Pancreas (tissue), 10 donors: ENCODE measurements at places on chromosomes 1 and 21. TPM values are rescaled to one million over a fixed set of nuclear protein-coding genes. Genes with fewer than 3 reads are reported as not detected.

DNA sequence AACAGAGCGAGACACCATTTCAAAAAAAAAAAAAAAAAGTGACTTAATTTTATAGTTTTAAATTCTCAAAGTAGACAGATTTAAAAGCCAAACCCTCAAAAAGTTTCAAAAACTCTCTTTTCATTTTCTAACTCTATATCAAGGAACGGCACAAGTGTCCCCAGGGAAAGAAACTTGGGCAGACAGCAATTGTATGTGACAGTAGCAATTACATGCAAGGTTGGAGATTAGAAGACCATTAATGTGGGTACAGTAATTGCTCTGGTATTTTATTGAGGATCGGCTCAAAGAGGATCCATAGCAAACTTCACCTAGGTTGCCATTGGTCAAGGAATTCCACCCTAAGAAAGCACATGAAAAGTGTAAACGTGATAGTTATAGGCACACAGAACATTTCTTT lies 46.2 kb downstream of the ACBD6 start:
- no peaks in the 10 kb centered on the region for H3K27me3 ChIP-seq
- no peak for DNase-seq
- H3K4me3 ChIP-seq: no peak overlapping the region
- H3K36me3 ChIP-seq: no peaks in the 10 kb centered on the region
- H3K4me1 ChIP-seq: no peaks in the 10 kb centered on the region
- H3K27ac ChIP-seq: no peak overlapping the region

The PRR9 gene
- total RNA-seq: not detected

The C1orf167 gene
- total RNA-seq: not detected

The LRRC8D gene
- total RNA-seq: 14.9 TPM

DNA sequence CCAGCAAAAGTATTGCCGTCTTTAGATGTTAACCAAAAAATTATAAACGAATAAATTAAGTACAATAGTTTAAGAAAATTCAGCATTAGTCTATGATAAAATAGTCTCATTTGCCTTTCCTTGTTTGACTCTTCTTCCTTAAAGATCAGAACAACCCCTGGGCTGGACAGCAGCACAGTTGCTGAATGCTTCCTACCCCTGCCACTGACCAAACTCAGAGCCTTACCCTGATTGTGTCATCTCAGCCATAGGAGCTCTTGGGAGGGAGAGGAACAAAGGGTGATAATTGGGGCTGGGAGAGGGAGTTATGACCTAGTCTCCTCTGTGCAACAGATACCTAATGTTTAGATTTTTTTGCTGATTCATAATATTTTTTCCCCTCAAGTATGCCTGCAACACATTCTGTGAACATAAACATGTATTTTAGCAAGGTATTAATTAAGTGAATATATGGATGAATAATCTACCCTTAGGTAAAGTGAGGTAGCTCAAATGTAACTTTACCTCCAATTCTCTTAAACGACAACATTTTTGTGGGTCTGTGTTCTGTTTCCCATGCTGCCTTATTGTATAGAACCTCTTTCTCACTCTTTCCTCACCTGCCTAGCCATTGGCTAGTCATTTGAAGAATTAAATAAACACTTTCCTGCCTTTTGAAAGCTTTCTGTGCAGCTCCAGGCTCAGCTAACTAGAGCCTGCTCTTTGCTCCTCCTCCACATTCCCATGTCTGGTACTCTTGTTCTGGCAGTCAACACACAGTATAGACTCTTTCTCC lies 46.1 kb downstream of the FGGY start:
- no peaks in the 10 kb centered on the region for H3K27me3 ChIP-seq
- H3K36me3 ChIP-seq: no peaks in the 10 kb centered on the region
- no peaks in the 10 kb centered on the region for H3K4me1 ChIP-seq
- DNase-seq: no peak

The TCHH gene
- total RNA-seq: 0.03 TPM

The NBPF11 gene
- total RNA-seq: 5.6 TPM

GRCh38 chr1:190949939-190950338 lies 472.3 kb upstream of the BRINP3 start:
- no peaks in the 10 kb centered on the region for H3K36me3 ChIP-seq
- DNase-seq: no peak
- no peaks in the 10 kb centered on the region for H3K27me3 ChIP-seq
- H3K4me3 ChIP-seq: no peak overlapping the region

The RUSC1 gene
- total RNA-seq: 19.2 TPM

GRCh38 chr1:22174446-22175220 lies 31.7 kb upstream of the WNT4 start:
- no peaks in the 10 kb centered on the region for H3K36me3 ChIP-seq
- no peaks in the 10 kb centered on the region for H3K4me1 ChIP-seq
- no peak for DNase-seq
- no peak overlapping the region for H3K4me3 ChIP-seq

The PHF13 gene
- 8.3 TPM for total RNA-seq

- no peaks in the 10 kb centered on the region for H3K27me3 ChIP-seq
- H3K4me1 ChIP-seq: no peaks in the 10 kb centered on the region
- no peak overlapping the region for H3K4me3 ChIP-seq
Measured at GRCh38 chr1:176847052-176847451, 317.5 kb downstream of the ASTN1 start.

The MFSD2A gene
- total RNA-seq: 0.16 TPM

The ADIPOR1 gene
- total RNA-seq: 52.2 TPM

The CD52 gene
- 1.9 TPM for total RNA-seq

DNA sequence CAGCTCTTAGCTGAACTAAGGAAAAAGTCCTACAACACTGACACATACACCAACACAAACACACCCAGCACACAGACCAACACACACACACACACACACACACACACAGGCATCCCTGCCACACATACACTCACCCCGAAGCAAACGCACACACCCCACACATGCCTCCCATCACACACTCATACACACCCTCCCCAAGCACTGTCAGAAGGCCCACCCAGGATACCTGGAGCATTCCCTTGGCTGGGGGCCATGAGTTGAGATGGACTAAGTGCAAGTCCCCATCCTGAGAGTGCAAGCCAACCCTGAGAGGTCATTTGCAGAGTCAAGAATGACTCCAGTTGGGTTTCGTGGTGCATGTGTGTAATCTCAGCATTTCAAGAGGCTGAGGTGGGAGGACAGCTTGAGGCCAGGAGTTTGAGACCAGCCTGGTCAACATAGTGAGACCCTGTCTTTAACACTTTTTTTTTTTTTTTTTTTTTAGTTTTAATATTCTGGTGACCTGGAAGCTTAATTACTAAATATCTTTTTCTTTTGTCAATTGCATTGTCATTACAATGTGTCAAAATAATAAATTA lies 117.3 kb downstream of the RHOU start:
- no peak overlapping the region for H3K27ac ChIP-seq
- no peak overlapping the region for H3K4me3 ChIP-seq
- H3K27me3 ChIP-seq: no peaks in the 10 kb centered on the region
- no peaks in the 10 kb centered on the region for H3K36me3 ChIP-seq
- H3K4me1 ChIP-seq: peaks cover 21% of the 10 kb centered on the region

GRCh38 chr1:117436513-117436912 lies 69.3 kb downstream of the MAN1A2 start:
- peaks cover 3% of the 10 kb centered on the region for H3K4me1 ChIP-seq
- no peak overlapping the region for H3K4me3 ChIP-seq
- H3K36me3 ChIP-seq: no peaks in the 10 kb centered on the region
- no peak for DNase-seq
- no peaks in the 10 kb centered on the region for H3K27me3 ChIP-seq

DNA sequence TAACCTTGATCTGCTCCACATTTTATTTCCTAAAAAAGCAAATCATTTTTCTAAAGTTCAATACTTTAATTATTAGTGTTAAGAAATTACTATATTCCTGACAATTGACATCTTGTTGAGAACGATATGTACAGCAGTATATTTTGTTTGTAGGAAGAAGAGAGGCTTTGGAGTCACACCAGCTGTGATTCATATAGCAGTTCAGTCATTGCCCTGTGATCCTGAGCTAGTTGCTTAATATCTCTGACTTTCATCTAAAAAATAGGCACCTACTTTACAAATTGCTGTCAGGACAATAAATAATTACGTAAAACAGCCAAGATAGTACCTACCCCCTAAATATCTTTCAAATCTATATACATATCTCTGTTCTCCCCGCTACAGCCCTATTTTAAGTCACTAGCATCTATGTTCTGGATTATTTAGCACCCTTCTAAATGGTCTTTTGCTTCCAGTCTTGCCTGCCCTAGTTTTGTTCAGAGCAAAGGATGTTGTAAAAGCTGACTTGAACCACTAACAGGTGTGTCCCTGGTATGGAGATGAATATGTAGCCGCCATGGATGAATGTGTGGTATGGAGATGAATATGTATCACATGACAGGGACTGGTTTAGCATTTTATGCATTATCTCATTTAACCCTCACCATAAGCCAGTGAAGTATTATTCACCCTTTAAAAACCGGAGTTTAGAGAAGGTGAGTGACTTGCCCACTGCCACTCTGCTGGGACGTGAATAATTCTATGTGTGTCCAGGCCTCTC lies 42.2 kb downstream of the RNF220 start:
- no peaks in the 10 kb centered on the region for H3K4me1 ChIP-seq
- no peaks in the 10 kb centered on the region for H3K27me3 ChIP-seq
- H3K36me3 ChIP-seq: no peaks in the 10 kb centered on the region

The APCS gene
- total RNA-seq: 4.4 TPM

DNA sequence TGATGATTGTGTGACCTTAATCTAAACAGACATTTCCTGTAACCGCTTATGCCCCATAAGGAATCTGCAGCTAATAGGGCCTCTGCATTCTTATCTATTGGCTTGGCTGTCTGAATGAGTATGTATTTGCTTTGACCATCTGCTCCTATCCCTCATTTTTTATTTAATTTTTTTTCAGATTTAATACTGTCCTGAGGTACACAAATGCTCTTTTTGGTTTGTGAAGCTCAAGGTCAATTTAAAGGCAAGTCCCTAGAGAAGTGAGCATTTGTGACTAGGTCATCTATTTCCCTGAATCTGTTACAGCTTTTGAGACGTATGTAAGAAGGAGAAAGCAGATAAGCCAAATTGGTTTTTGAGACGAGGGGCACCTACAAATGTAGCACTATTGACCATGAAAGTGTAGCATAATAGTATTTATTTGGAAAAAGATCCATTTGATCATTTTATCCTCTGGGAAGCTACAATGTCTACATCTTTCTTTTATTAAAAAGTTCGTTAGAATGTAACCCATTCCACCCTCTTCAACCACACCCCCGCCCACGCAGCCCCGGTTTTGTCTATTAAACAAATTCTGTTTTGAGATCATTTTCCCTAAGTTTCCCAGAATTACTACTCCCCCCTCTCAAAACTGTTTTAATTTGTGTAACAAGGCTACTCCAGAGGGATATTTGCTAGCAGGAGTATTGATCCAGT lies 69.2 kb upstream of the HSPA13 start:
- no peak overlapping the region for H3K4me3 ChIP-seq
- no peak overlapping the region for H3K27ac ChIP-seq
- DNase-seq: no peak
- H3K4me1 ChIP-seq: no peaks in the 10 kb centered on the region
- H3K27me3 ChIP-seq: no peaks in the 10 kb centered on the region

DNA sequence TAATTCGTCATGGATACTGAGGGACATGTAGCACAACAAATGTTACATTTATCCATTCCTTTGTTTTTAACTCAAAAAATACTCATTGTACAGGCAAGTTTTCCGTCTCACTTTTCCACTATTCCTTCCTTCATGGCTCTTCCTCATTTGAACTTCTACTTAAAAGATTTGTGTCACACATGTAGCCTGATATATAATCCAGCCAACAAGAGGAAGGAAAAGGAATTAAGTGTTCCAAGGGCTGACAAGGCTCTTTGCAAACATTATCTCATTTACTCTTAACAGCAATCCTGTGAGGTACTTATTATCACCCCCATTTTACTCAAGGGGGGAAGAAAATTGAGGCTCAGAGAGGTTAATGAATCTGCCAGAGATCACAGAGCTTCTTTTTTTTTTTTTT lies 22.9 kb downstream of the CD244 start:
- DNase-seq: no peak
- H3K4me3 ChIP-seq: no peak overlapping the region
- H3K27ac ChIP-seq: no peak overlapping the region
- no peaks in the 10 kb centered on the region for H3K36me3 ChIP-seq

The PAPPA2 gene
- total RNA-seq: 6.9 TPM

The LEPR gene
- total RNA-seq: 5.1 TPM

The CD244 gene
- total RNA-seq: 0.25 TPM

- H3K36me3 ChIP-seq: no peaks in the 10 kb centered on the region
- no peak overlapping the region for H3K27ac ChIP-seq
- H3K27me3 ChIP-seq: no peaks in the 10 kb centered on the region
- no peaks in the 10 kb centered on the region for H3K4me1 ChIP-seq
- H3K4me3 ChIP-seq: no peak overlapping the region
Measured at GRCh38 chr1:111162488-111162880, 22.5 kb downstream of the CEPT1 start.

The PRELP gene
- total RNA-seq: 2.5 TPM

DNA sequence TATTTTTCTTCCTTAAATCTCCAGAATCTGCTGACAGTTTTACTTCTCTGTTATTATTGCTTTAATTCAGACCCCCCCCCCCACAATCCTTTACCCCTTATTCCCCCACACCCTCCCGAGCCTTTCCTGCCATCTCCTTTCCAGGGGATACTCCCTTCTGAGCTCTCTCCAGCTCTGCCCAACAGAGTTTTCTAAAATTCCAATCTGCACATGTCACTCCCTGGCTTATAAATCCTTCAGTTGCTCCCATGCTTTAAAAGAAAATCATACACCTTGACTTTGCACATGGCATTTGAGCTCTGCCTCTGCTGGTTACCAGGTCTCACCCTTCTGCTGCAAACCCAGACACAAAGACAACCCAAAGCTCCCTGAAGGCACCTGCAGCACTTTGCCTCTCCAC lies 11.7 kb upstream of the EPS8L3 start:
- H3K4me3 ChIP-seq: no peak overlapping the region
- H3K27me3 ChIP-seq: no peaks in the 10 kb centered on the region
- no peaks in the 10 kb centered on the region for H3K4me1 ChIP-seq
- H3K27ac ChIP-seq: no peak overlapping the region

DNA sequence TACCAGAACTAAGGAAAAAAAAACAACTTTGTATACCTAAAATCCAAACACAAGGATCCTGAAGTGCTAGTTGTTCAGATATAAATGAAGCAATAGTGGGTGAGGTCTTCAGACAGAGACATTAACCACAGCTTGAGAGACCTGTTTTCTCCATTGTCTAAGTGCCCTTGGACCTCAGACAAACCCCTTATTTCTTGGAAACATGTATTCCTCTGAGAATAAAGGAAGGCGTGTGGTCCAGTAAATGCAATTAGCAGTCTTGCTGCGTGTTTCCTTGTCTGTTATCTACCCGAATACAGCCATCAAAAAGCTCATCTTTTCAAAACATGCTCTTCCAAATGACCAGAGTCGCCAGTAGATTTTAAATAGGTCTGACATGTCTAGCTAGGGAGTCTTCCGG lies 291.1 kb upstream of the NFIA start:
- no peaks in the 10 kb centered on the region for H3K27me3 ChIP-seq
- H3K36me3 ChIP-seq: no peaks in the 10 kb centered on the region
- H3K4me3 ChIP-seq: no peak overlapping the region
- H3K27ac ChIP-seq: no peak overlapping the region
- no peak for DNase-seq

GRCh38 chr1:90074970-90075391 lies 80.1 kb downstream of the ZNF326 start:
- peaks cover 4% of the 10 kb centered on the region for H3K4me1 ChIP-seq
- no peaks in the 10 kb centered on the region for H3K27me3 ChIP-seq
- H3K4me3 ChIP-seq: no peak overlapping the region
- no peaks in the 10 kb centered on the region for H3K36me3 ChIP-seq
- H3K27ac ChIP-seq: no peak overlapping the region
